ENCODE measurements at places on chromosomes 12 and 14. TPM values are rescaled to one million over a fixed set of nuclear protein-coding genes. Genes with fewer than 3 reads are reported as not detected.

PLEKHG3 gene
- 46.5 TPM for total RNA-seq

SLC8B1 gene
- 48.6 TPM for total RNA-seq

LRRC10 gene
- total RNA-seq = not detected

TCL1B gene
- total RNA-seq = not detected

SARNP gene
- total RNA-seq = 51.8 TPM

Data from aorta (tissue), 5 donors.